NCI-H510A treated with DMSO at 0.1 percent for 48 hours (cell line): ENCODE measurements at places on chromosomes 3 and 15.

DNA sequence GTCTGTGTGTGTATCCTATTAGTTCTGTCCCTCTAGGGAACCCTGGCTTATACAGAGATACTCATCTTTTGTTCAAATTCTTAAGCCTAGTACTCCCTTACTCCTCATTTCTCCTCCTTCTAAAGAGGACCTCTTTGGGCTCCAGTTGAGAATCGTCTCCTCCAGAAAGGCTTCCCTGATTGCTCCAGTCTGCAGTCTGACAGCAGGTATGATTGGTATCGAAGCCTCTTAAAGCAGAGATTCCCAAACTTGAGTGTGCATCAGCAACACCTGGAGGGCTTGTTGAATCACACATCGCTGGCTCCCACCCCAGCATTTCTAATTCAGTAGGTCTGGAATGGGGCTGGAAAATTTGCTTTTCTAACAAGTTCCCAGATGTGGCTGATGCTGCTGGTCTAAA, 60.9 kb upstream of the NMNAT3 start:
- no peak for DNase-seq

DNA sequence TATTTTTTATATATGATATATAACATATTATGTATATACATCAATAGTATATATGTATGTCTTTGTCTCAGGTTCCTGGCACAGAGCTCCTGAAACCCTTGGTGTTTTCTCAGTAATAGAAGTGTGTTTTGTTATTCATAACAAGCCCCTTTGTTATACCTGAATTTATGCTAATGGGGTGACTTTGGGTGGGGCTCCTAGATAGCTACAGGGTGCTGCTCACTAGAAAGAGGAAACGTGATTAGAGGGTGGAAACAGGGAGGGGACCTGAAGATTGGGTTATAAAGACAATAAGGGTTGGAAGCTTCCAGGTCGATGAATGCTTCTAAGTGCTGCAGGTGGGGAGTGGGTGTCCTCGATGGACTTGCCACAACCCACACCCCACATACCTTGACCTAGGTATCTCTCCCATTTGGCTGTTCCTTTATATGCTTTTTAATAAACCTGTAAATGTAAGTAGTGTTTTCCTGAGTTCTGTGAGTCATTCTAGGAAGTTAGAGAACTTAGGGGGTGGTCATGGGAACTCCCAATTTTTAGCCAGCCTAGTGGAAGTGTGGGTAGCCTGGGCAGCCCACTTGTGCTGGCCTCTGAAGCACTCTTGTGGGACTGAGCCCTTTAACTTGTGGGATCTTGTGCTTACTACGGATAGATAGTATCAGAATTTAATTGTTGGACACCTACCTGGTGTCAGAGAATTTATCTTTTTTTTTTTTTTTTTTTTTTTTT, 36.9 kb upstream of the C15orf39 start:
- no peak for DNase-seq

DNA sequence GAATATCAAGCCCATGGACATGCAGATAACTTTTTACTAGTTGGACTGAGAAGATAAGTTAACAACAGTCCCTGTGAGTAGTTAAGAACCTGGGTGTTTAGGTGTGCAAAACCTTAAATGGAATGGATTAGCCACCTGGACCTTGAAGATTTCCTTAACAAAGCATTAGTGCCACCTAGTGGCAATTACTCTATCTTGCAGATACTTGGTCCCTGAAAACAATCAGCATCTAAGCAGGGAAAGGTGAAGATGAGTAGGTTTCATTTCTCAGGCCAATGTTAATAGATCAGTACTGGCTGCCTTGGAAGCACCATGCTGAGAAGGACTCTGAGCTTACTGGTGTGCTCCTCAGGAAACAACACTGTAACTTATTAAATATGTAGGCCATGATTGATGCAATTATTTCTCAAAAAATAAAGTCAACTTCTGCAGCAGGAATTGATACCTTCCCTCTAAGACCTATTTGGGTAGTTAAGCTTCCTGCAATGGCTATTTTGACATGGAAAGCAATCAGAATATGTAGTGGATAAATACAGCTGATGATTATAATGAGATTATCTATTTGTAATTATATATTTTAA, 329.4 kb downstream of the TBC1D5 start:
- peak; percentile 71 for DNase-seq

DNA sequence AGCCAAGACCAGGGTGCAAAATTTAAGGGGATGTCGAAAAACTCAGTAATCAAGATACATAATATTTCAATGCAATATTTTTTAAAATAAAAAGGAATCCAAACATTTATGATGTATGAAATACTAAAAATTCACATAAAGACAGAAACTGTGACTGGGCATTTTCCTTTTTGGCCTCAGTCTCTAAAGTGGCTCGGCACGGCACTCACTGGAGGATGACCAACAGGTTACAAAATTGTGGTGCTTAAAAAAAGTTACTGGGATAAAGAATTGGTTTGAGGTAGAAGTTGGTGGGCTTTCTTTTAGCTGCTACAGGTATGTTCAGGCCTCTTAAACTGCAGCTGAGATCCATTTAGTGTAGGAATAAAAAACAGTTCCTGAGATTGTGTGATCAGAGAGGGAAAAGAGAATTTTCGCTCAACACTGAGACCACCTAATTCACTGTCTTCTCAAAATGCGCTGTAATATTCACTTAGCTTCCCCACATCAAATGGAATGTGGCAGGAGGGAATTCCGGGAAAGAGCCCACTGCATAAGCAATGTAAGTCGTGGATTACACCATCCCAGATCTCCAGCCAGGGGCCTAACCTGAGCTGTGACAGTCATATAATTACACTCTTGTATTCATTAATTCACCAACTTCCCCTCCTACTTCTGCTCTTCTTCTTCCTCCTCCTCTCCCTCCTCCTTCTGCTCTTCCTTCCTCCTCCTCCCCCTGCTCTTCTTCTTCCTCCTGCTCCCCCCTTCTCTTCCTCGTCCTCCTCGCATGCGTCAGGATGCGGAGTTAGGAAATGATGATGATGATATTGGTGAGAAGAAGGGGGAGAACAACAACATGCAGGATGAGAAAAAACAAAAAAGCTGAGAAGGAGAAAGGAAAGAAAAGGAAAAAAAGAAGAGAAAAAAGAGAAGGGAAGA, 45.9 kb downstream of the HES1 start:
- DNase-seq = no peak

DNA sequence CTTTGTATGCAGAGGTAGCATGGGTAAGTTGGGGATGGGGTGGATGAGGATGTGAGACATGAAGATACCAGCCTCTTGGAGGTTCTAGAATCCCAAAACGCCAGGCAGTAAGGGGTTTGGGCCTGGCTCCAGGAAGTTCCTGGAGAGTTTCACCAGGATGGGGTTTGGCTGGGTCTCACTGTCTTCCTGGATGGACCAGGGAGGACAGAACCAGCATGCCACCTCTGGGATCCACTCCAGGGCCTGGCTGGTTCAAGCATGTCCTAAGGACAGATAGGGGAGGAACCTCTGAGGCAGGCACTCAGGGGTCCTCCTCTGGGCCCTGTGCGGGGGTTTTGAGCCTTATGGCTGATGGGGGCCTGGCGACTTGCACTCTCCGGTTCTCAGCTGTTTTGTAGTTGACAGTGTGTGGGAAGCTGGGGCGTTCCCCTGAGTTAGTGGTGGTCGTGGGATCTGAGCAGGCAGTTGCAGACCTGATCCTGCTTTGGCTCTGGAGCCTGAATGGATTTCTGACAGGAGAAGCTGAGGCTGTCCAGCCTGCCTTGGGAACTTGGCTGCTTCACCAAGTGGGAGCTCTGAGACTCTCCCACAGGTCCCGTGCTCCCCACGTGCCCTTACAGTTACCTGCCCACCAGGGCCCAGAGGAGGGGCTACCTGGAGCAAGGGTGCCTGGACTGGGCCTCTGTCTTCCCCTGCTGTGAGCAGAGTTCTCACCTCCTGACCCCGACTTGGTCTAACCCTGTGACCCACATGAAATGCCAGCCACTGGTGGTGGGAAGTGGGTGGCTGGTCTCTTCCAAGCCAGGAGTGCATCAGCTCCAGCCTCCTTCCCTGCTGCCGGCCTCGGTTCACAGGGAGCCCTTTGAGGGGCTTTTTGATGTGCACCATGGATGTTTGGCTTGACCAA, 128.4 kb downstream of the EEFSEC start:
- DNase-seq = no peak

- DNase-seq = no peak
These were observed 20.9 kb downstream of the SLC24A1 start for GRCh38 chr15:65642594-65642993.

DNA sequence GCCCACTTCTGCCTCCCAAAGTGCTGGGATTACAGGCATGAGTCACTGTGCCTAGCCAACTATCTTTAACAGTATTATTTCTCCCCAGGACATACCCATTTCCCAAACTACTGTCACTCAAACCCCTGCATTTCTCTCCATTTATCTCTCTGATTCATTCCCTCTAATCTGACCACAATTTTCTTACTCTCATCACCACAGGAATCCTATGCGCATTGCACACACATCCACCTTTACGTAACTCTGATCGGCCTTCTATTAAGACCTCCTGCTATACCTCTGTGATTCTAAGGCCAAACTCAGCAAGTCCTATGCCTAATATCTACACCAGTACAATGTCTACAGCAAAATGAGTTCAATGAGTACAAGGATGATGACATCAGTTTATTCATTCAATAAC, 235.0 kb downstream of the ULK4 start:
- no peak for DNase-seq

DNA sequence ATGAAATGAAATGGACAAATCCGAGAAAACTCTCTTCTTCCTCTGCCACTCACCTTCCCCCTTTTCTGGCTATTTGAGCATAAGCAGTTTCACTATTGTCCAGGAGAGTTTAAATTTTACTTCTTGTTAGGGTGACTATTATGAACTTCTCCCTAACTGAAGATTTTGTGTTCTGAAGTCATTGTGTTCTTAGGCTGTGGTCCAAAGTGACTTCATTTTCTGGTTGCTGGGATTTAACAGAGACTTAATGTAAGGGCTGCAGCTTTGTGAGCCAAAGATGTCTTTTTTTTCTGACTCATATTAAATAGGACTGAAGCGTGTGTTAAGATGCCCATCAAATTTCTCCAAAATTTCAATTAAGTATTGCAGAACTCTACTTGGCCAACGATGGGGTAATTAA, 46.5 kb upstream of the FSTL1 start:
- DNase-seq = no peak

GRCh38 chr3:194573680-194574437, 59.4 kb downstream of the TMEM44 start:
- DNase-seq = peak; percentile 62

- no peak for DNase-seq
These were observed 26.3 kb downstream of the KPNA1 start for GRCh38 chr3:122488262-122488973.

GRCh38 chr3:124950026-124950425, 15.5 kb upstream of the MUC13 start:
- DNase-seq = no peak

DNA sequence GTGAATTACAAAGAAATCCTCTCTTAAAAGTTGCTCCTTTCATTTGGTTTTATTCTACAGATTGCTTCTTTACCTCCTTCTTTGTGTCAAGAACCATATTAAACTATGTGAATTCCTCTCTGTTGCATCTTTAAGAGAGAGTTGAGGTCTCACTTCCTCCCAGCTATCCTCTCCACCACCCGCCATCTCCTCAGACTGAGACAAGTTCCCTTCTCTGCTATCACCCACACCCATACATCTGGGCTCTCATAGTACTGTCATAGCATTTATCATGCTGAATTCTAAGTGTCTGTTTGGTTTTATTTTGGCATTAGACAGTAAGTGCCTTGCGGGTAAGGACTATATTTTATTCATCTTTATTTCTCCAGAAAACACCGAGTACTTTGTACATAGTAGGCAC, 54.2 kb downstream of the B3GALNT1 start:
- DNase-seq = no peak

DNA sequence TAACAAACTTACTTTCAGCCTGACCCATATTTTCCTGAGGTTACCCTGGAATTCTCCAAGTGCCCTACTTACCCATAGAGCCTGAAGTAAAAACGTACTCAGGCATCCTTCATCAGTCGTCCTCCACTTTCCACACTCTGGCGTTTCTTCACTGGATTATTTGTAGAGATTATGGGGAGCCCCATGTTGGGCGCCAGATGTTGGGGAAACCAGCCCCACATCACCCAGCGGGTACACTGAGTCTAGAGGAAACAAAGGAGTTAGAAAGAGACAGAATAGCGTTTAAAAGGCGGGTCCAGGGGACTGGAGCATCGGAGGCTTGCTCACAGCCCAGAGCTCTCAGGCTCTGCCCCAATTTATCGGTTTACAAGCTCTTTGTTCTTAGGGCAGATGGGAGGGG, 9.7 kb upstream of the SLC28A2 start:
- no peak for DNase-seq

DNA sequence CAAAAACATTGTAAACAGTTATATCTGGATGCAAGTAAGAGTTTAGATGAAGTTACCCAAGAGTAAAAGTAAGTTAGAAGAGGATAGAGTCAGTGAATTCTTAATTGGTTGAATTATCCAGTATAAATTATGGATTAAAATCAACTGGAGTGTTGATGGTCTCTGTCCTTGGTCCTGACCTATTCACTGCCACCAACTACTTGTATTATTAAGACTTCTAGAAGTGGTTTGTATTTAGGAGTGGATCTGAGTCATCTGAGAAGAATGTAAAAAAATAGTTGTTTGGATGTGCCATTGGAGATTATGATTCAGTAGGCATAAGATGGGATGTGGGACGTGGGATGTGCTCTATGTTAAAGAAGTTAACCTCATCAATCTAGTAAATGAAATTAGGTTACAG, 86.4 kb downstream of the SYNPR start:
- DNase-seq = no peak

DNA sequence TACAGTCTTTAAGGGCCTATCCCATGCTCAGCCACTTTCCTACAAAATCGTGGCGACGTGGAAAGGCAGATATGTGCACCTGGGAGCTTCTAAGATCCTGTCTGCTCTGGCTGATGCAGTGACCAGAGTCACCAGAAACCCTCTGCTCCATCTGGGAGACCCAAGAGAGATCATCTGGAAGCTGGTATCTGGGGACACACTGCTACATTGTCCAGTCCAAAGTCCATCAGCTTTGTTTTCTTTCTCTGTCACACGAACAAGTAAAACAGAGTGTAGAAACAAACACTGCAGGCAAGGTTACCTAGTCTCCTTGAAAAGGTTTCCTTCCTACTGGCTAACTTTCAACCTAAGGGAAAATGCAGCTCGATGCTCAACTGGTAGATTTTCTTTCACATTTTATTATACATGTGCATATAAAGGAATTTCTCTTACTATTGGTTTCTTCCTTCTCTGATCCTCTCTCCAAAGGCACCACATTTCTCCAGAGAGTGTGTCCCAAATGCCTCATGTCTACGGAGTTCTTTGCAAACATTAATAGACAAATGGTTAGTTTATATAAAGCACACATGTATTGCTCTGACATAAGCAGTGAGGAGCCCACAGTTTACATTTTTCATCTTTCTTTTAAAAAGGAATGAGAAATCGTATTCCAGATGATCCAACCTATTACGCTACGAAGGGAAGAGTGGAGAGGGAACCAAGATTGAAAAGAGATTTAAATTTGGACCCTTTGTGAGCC, 8.3 kb upstream of the GREM1 start:
- DNase-seq = no peak

- DNase-seq = no peak
These were observed 23.7 kb upstream of the FAM98B start for GRCh38 chr15:38430106-38430760.
